ENCODE measurements at places on chromosomes 7 and 10.

GRCh38 chr10:72095195-72095594, 6.8 kb upstream of the SPOCK2 start:
- no peak for DNase-seq

GRCh38 chr10:114491419-114491818, 87.1 kb upstream of the AFAP1L2 start:
- no peak for DNase-seq

DNA sequence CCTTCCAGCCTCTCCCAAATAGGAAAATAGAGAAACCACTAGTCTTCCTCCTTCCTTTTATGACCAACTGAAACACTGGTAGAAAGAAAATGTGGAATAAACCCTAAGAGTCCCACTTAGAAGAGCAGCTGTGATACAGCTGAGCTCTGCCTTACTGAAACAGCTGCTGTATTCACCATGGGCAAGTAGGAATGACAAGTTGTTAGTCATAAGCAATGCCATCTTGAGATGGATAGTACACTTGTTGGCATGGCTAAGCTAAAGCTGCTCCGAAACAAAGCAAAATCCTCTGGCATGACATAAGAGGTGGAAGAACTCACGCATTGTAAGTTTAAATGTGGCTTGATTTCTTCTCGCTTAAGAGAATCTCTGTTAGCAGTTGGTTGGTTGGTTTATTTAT, 48.3 kb upstream of the TMEM236 start:
- no peak for DNase-seq

DNA sequence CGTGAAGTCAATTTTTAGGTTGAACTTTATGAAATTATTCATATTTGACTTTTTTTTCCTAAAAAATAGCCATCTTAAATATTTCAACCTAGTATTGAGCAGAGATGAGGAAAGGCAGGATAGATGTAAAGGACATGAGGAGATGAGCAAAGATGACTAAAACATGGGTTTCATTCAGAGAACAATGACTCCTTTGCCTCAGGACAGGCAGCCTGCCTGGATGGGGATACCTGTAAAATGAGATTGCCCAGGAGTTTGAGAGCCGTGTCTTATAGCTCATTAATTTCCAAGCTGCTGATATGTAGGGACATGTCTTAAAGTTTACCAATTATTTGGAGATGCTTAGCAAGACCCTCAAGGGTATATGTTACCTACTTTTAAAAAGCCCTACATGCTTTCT, 243.8 kb upstream of the MDFIC start:
- DNase-seq, result no peak

DNA sequence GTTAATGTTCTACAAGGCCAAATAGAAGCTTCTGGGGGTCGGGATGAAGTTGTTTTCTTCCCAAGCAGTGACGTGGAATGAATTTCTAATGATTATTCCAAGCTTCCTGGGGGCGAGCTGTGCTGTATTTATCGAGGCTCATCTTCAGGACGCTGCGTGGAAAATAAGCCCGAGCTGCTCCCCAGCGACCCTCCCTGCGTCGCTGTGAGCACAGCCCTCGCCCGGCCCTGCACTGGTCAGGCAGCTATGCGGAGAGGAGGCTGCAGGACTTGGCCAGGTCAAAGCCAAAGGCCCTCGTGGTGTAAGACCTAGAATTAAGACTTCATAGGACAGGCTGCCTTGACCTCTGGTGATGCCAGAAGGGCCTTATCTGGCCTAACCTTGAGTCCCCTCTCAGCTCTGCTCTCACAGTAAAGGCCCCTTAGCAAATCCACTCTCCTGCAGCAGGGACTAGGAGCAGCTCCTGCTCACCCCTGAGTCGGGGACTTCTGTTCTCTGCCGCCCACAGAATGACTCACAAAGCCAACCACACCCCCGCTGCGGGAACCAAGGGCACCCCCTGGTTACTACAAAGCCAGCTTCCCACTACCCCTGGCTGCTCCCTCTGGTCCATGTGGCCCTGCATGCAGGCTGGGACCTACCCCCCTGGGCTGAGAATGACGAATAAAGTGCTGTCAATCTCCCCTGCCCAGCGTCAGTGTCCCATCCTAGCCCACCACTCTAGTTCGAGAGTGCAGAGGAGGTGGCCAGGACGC, 501.6 kb downstream of the TCERG1L start:
- DNase-seq, result no peak
